Eye (tissue), 1 donor: ENCODE measurements at places on chromosomes 1 and 21.
A peak's percentile ranks its signal among the peaks of the same experiment; 100 is the strongest.

GRCh38 chr1:39076127-39076798, 50.1 kb downstream of the NDUFS5 start:
- no peak for DNase-seq

DNA sequence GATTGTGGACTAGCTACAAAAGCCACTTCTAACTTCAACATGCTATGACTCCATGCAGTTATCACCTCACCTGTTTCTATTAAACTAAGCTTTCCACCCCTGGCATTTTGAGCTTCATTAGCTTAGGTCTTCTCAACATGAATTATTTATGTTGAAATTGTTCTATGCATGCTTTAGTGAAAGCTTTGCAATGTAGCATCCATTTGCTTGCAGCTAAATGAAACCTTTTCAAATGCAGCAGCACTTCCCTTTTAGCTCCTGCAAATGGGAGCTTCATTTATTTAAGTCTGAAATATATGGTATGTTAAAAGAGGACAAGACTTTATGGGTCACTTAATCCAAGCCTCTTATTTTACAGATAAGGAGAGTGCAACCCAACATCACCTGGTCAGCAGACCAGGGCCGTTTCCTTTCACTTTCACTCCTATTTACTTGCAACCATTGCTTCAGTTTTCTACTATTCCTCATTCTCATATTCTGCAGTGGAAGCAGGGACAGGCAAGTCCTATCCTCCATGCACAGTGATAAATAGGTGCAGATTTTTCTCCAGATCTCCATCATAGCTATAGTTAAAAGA, 56.4 kb upstream of the SAMSN1 start:
- DNase-seq = peak; percentile 28

GRCh38 chr1:154546264-154547063, 12.0 kb downstream of the UBE2Q1 start:
- peak; percentile 61 for DNase-seq

- peak; percentile 57 for DNase-seq
Measured at GRCh38 chr1:11341901-11342552, 69.0 kb downstream of the UBIAD1 start.

DNA sequence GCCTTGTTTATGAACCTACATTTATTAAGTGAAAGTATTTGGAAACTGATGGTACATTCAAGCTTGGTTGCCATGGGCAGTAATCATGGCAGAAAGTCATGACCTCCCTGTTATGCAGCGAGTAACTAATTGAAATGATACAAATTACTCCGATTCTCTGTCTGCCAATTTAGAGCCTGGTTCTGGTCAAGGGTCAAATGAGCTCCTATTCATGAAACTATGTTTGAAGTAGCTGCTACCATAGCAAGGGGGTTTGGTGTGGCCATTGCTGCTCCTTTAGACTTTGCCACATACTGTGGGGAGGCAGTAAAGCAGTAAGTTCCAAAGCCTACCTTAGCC, 187.2 kb upstream of the FOXD3 start:
- DNase-seq = peak; percentile 75

- no peak for DNase-seq
Measured at GRCh38 chr1:86322241-86322640, 73.9 kb downstream of the ODF2L start.

DNA sequence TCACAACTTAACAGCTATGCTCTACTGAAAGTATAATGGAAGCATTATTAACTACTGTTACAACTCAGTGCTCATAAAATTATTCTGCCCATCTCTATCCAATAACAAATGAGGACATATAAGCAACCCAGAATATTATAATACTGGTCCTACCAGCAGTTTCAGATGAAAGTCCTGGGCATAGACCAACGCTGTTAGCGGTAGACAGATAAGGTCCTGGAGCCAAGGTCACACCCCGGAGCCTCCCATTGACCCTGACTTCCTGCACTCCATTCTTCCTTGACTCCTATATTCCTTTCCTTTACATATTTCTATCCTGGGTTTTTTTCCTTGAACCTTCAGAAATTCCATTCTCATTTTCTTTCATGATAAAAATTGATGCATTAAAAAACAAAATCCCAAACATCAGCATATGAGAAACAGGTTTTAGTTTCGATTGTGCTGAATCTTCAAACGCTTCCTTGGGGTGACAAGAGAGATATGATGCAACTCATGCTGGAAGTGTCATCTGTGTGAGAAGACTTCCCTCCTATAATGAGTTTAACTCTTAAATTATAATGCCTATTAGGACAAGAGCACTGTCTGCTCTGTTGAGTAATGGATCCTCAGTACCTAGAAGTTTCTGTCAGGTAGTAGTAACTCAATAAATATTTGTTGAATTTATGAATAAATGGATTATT, 831.1 kb downstream of the LRRIQ3 start:
- no peak for DNase-seq

- no peak for DNase-seq
Measured at GRCh38 chr1:65691152-65691900, 101.4 kb upstream of the PDE4B start.

- no peak for DNase-seq
Measured at GRCh38 chr1:71232166-71232763, 151.4 kb upstream of the ZRANB2 start.

GRCh38 chr1:207844371-207844770, 66.6 kb downstream of the CD34 start:
- DNase-seq = no peak

DNA sequence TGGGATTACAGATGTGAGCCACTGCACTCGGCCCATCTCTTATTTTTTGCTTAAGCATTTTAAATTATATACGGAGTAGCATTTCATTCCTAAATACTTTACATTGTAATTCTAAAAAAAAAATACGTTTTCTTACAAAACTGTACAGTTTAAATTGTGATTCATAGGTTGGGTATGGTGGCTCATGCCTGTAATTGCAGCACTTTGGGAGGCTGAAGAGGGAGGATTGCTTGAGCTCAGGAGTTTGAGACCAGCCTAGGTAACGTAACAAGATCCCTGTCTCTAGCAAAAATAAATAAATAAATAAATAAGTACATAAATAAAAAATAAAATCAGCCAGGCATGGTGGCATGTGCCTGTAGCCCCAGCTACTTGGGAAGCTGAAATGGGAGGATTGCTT, 24.6 kb downstream of the TBCE start:
- DNase-seq = no peak

GRCh38 chr21:14318578-14318977, 64.4 kb downstream of the HSPA13 start:
- DNase-seq = no peak

DNA sequence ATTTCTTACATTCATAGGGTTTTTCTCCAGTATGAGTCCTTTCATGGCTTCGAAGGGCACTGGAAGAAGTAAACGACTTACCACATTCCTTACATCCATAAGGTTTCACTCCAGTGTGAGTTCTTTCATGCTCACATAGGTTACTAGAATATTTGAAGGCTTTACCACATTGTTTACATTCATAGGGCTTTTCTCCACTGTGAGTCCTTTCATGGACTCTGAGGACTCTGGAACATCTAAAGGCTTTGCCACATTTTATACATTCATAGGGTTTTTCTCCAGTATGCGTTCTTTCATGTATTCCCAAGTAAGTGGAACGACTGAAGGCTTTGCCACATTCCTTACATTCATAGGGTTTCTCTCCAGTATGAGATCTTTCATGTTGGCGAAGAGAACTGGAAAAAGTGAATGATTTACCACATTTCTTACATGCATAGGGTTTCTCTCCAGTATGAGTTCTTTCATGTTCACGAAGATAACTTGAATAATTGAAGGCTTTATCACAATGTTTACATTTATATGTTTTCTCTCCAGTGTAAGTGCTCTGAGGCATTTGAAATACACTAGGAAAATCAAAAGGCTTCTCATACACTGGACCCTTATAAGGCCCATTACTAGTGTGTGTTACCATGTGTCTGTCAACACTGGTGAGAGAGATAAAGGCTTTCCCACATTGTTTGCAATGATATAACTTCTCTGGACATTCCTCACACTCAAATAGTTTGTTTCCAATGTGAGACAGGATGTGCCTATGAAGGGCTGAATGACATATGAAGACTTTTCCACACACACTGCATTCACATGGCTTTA, 29.9 kb upstream of the ZNF695 start:
- DNase-seq = no peak

- DNase-seq = peak; percentile 52
Measured at GRCh38 chr1:3774946-3775489, 2.5 kb downstream of the SMIM1 start.

DNA sequence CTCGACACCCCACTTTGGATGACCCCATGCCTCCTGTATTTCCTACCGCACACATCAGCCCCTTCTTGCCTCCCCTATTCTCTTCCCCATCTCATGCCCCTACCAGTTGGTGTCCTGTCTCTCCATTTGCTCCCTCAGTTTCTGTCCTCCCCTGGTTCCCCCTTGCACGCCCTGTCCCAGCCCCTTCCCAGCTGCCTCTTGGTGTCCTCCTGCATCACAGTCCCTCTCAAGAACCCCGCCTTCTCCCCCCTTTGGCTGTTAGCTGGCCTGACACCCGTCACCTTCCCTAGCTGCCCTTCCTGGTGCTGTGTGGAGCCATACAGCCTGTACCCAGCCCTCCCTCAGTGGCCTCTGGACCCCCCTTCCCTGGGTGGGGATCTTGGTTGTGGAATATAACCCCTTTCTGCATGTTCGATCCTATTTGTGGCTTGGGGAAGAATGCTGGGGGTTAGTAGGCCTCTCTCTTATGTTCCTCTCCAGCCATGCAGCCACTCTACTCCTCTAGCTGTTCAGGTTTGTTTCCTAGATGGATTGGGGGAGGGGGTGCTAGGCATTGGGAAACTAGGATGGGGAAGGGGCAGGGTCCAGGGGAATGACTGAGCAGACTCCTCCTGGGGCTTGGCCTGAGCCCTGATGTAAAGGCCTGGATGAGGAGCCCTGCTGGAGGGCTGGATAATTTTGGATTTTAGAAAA, 41.4 kb upstream of the NFASC start:
- DNase-seq = peak; percentile 26

- no peak for DNase-seq
Measured at GRCh38 chr21:45867041-45867666, 114.4 kb upstream of the COL6A1 start.

- DNase-seq = no peak
Measured at GRCh38 chr21:46594276-46594675, 10.6 kb downstream of the S100B start.

DNA sequence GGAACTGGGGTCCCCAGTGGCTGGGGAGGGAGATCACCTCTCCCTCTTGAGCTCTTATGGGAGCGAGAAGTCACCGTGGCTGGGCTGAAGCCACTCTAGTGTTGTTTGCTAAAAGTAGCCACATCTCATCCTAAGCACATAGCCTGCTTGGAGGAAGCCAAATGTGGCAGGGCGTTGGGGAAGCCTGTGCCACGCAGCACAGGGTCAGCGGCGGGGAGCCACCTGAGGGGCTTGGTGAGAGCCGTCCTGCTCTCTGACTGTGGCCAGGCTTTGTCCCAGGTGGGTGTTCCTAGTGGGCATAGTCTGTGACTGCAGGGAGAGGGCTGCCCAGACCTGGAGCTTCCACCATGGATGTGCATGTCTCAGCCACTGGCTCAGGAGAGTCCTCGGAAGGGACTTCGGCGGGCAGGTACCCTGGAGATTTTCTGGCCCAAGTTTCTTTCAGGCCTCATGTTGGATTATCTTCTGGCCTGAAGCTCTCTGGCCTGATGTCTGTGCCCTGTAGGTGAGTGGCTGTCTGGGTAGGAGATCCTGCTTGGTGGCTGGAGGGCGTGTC, 38.9 kb downstream of the MORN1 start:
- no peak for DNase-seq

- no peak for DNase-seq
Measured at GRCh38 chr21:33261635-33262034, 4.5 kb upstream of the IL10RB start.

DNA sequence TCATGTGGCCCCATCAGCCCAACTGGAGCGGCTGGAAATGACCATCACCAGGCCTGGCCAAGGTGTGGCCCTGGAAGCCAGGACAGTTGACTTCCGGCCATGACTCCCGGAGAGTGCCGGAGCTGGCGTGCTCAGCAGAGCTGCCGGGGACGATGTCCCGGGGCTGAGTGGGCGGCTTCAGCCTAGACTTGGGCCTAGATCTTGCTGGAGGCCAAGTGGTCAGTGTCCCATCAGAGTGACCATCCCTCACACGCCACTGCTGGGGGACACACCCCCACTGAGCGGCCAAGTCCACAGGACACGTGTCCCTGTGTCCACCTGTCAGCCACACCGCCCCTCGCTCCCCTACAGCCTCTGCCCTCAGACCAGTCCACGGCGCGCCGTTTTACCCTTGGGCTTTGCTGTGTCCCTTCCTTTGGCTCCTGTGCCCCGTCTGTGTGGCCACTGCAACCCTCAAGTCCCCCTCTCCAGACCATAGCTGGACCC, 4.0 kb downstream of the FAAP20 start:
- no peak for DNase-seq

DNA sequence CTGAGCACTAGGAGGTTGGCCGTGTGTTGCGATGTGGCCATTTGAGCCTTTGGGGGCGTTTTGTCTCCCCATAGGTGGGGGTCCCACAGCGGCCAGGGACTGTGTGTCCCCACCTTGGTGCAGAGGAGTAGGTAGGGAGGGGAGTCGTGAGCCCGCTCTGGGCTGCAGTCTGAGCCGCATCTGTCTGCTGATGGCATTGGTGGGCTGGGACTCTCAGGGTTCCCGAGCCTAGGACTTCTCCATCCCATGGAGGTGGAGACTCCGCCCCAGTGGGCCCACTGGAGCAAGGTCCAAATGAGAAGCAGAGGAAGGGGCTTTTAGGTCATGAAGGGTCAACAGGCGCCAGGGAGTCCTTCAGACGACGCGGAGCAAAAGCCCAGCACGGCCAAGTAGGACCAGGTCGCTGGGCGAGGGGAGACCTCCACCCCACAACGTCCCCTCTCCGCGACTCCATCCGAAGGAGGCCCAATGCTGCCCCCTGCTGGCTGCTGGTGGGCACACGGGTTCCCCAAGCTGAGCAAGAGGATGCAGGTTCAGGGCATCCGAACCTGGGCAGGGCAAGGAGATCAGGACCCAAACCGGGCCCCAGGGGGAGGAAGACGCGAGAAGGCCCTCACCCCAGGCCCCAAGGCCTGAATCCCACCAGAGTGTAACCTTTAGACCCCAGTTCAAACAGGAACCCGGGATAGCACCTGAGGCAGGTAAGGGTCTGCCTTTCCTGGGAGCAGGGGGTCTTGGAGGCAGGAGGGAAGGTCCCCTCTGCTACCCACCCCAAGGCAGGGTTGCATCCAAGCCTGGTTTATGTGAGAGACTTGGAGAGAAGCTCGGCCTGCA, 14.9 kb downstream of the TTC34 start:
- peak; percentile 81 for DNase-seq

GRCh38 chr1:94095744-94096469, 25.0 kb downstream of the ABCA4 start:
- no peak for DNase-seq

GRCh38 chr1:1432951-1433803, 2.3 kb upstream of the VWA1 start:
- DNase-seq = peak; percentile 72

DNA sequence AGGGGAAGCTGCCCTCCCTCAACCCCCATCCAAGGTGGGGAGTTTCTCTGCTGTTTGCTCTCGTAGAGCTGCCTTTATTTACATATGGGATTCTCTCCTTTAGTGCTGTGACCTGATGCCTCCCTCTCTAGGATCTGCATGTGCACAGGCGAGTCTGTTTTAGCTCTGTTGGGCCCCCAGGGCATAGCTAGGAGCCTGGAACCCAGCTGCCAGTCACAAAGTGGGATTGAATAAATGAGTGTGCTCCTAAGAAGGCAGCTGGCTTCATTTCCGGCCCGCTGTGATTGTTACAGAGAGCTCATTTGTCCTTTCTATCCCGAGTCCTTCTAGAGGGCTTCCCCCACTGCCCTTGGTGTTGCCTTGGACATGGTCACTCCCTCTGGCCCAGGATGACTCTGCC, 176.6 kb downstream of the GRIK3 start:
- DNase-seq = peak; percentile 84

- peak; percentile 72 for DNase-seq
Measured at GRCh38 chr1:228647523-228648444, 87.5 kb upstream of the RHOU start.
